Muscle of leg (tissue), 16 donors: ENCODE measurements at places on chromosomes 12 and 14. TPM values are rescaled to one million over a fixed set of nuclear protein-coding genes. Genes with fewer than 3 reads are reported as not detected.

- H3K4me1 ChIP-seq: no peaks in the 10 kb centered on the region
- no peak overlapping the region for H3K4me3 ChIP-seq
- no peak overlapping the region for H3K27ac ChIP-seq
- no peaks in the 10 kb centered on the region for H3K36me3 ChIP-seq
Observed at GRCh38 chr14:62162998-62163589, 400.9 kb downstream of the SNAPC1 start.

DNA sequence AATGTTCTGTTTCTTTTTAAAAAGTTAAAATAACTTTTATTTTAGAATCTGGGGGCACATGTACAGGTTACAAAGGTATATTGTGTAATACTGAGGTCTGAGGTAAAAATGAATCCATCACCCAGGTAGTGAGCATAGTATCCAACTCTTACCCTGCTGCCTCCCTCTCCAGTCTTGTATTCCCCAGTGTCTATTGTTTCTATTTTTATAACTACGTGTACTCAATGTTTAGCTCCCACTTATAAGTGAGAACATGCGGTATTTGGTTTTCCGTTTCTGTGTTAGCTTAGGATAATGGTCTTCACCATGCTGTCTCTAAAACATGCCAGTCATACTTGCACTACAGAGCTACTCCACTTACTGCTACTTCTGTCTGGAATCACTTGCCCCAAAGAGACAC, 8.4 kb downstream of the FBXO33 start:
- no peak overlapping the region for H3K4me3 ChIP-seq
- no peaks in the 10 kb centered on the region for H3K36me3 ChIP-seq
- H3K4me1 ChIP-seq: peaks cover 3% of the 10 kb centered on the region

DNA sequence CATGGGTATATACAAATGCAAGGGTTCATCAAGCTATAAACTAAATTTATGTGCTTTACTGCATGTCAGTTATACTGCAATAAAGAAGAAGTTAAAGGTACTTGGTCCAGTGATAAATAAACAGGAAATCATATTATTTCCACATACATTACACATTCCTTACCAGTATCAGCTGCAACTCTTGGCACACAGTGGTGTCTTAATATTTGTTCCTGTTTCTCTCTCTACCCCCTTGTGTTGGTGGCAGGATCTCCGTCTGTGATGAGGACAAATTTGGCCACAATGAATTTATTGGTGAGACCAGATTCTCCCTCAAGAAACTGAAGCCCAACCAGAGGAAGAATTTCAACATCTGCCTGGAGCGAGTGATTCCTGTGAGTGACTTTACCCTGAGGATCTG, 19.2 kb upstream of the OAS1 start:
- no peaks in the 10 kb centered on the region for H3K36me3 ChIP-seq
- DNase-seq: no peak
- no peak overlapping the region for H3K27ac ChIP-seq
- H3K4me3 ChIP-seq: no peak overlapping the region
- peaks cover 2% of the 10 kb centered on the region for H3K27me3 ChIP-seq
- H3K4me1 ChIP-seq: peaks cover 6% of the 10 kb centered on the region

DNA sequence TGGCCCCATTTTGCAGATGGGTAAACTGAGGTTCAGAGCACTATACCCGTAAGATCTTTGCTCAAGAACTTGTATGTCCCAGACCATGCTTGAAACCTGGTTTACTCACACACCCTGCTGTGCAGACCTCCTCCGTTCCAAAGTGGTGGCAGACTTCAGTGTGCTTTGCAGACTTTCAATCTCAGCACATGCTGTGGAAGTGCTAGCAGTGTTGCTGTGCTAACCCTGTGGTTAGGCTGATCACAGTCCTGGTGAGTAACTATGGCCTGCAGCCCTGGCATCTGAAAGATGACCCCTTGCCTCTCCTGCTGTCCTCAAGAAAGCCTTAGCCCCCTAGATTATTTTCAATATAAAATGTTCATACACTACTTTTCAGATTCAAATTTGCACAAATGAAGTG, 450.6 kb downstream of the DPF3 start:
- H3K4me1 ChIP-seq: no peaks in the 10 kb centered on the region
- H3K27me3 ChIP-seq: no peaks in the 10 kb centered on the region
- no peak overlapping the region for H3K27ac ChIP-seq
- H3K36me3 ChIP-seq: no peaks in the 10 kb centered on the region
- DNase-seq: no peak
- H3K4me3 ChIP-seq: no peak overlapping the region

DNA sequence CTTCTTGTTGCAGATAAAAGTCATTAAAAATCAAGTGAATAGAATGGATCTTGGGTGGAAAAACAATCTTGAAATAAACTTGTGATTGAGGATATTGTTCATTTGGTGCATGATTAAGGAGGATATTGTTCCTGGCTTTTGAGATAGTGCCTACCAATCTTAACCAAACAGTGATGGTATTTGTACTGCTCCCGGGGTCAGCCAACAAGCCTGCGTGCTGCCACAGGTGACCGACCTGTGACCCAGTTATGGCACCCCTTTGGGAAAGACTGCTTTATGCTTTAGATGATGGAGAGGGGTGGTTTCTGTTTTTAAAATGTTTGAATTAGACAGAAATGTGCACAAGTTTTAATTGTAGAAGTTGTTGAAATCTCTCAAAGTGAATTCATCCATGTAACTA, 41.6 kb downstream of the SUDS3 start:
- H3K4me3 ChIP-seq: no peak overlapping the region
- no peak overlapping the region for H3K27ac ChIP-seq
- no peaks in the 10 kb centered on the region for H3K4me1 ChIP-seq
- H3K36me3 ChIP-seq: peaks cover 31% of the 10 kb centered on the region
- H3K27me3 ChIP-seq: no peaks in the 10 kb centered on the region

DNA sequence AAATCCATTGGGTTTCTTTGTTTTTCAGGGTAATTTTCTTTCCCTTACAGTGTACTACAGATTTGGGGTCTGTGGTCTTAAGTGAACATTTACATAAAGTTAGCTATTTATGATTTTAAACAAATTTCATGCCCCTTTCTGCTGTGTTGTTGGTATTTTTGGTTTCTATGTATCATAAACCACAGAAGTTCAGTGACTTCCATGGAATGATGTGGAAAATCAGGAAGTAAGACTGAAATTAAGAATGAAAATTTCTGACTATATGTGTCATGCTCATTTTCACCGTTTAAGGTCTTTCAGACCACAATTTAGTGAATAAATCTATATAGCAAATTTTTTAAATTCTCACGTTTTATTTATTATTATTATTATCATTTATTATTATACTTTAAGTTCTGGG, 31.7 kb downstream of the ETV6 start:
- H3K36me3 ChIP-seq: no peaks in the 10 kb centered on the region
- no peak overlapping the region for H3K4me3 ChIP-seq
- no peaks in the 10 kb centered on the region for H3K4me1 ChIP-seq
- H3K27me3 ChIP-seq: no peaks in the 10 kb centered on the region
- no peak for DNase-seq

GRCh38 chr14:68506645-68507419, 286.0 kb downstream of the ZFP36L1 start:
- peaks cover 79% of the 10 kb centered on the region for H3K4me1 ChIP-seq
- DNase-seq: no peak
- no peaks in the 10 kb centered on the region for H3K36me3 ChIP-seq
- H3K27ac ChIP-seq: peak overlapping the region; percentile 92
- H3K4me3 ChIP-seq: no peak overlapping the region
- no peaks in the 10 kb centered on the region for H3K27me3 ChIP-seq

GRCh38 chr12:129332286-129332685, 479.0 kb downstream of the GLT1D1 start:
- no peak for DNase-seq
- H3K27ac ChIP-seq: no peak overlapping the region
- no peaks in the 10 kb centered on the region for H3K27me3 ChIP-seq
- H3K4me1 ChIP-seq: no peaks in the 10 kb centered on the region
- H3K36me3 ChIP-seq: no peaks in the 10 kb centered on the region
- no peak overlapping the region for H3K4me3 ChIP-seq

LHX5 gene
- total RNA-seq: not detected

DNA sequence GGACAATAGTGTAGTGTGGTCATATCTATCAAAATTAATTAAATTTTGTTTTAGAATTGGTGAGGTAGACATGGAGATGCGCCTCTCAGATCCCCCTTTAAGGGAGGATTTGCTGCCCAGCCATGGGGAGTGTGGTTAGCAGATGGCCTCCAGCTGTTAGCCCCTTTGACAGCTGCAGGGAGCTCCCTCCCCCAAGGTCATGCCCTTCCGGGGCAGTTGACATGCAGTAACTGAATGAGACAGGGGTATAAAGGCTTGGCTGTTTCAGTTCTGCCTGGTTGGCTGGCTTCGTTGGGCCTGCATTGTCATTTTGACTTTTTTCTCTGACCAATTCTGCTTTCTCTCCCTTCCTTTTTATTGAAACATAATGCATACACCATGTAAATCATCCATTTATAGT, 291.5 kb upstream of the SRRM4 start:
- no peaks in the 10 kb centered on the region for H3K27me3 ChIP-seq
- H3K36me3 ChIP-seq: no peaks in the 10 kb centered on the region
- H3K4me3 ChIP-seq: no peak overlapping the region

DNA sequence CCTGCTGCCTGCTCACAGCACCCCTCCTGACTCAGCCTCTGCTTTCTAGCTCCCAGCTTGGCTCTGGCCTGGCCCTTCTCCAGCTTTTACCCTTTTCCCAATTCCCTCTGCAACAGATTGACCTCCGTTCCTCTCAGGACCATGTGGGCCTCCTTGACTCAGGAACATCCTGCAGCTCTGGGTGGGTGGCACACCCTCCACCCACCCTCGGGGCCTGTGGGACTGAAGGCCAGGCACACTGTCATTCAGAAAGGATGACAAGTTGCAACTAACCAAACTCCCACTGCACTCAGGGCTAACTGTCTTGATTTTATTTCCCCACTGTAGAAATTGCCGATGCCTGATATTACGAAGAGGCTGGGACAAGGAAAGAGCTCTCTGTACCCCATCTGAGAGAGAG, 59.4 kb downstream of the HELB start:
- H3K36me3 ChIP-seq: no peaks in the 10 kb centered on the region
- no peak overlapping the region for H3K4me3 ChIP-seq
- DNase-seq: no peak
- H3K27me3 ChIP-seq: no peaks in the 10 kb centered on the region
- no peak overlapping the region for H3K27ac ChIP-seq

- H3K36me3 ChIP-seq: no peaks in the 10 kb centered on the region
- no peak for DNase-seq
- no peaks in the 10 kb centered on the region for H3K27me3 ChIP-seq
- no peak overlapping the region for H3K4me3 ChIP-seq
- no peak overlapping the region for H3K27ac ChIP-seq
- H3K4me1 ChIP-seq: no peaks in the 10 kb centered on the region
Observed at GRCh38 chr12:28096649-28097048, 93.6 kb upstream of the CCDC91 start.

KRT2 gene
- total RNA-seq: not detected

- no peak for DNase-seq
- peaks cover 70% of the 10 kb centered on the region for H3K4me1 ChIP-seq
- peaks cover 45% of the 10 kb centered on the region for H3K36me3 ChIP-seq
- H3K27me3 ChIP-seq: no peaks in the 10 kb centered on the region
- H3K27ac ChIP-seq: no peak overlapping the region
Observed at GRCh38 chr14:93952829-93953228, 23.5 kb downstream of the ASB2 start.

GRCh38 chr14:20848955-20849570, 42.1 kb upstream of the RNASE3 start:
- H3K36me3 ChIP-seq: no peaks in the 10 kb centered on the region
- no peak overlapping the region for H3K4me3 ChIP-seq
- H3K27ac ChIP-seq: no peak overlapping the region
- DNase-seq: no peak
- no peaks in the 10 kb centered on the region for H3K27me3 ChIP-seq

GRCh38 chr12:106747973-106748436, 26.5 kb upstream of the RIC8B start:
- no peaks in the 10 kb centered on the region for H3K36me3 ChIP-seq
- H3K4me1 ChIP-seq: no peaks in the 10 kb centered on the region
- DNase-seq: no peak

- peak overlapping the region; percentile 94 for H3K27ac ChIP-seq
- no peak overlapping the region for H3K4me3 ChIP-seq
- DNase-seq: peak; percentile 87
Observed at GRCh38 chr12:57869298-57869926, 22.9 kb upstream of the CTDSP2 start.

DNA sequence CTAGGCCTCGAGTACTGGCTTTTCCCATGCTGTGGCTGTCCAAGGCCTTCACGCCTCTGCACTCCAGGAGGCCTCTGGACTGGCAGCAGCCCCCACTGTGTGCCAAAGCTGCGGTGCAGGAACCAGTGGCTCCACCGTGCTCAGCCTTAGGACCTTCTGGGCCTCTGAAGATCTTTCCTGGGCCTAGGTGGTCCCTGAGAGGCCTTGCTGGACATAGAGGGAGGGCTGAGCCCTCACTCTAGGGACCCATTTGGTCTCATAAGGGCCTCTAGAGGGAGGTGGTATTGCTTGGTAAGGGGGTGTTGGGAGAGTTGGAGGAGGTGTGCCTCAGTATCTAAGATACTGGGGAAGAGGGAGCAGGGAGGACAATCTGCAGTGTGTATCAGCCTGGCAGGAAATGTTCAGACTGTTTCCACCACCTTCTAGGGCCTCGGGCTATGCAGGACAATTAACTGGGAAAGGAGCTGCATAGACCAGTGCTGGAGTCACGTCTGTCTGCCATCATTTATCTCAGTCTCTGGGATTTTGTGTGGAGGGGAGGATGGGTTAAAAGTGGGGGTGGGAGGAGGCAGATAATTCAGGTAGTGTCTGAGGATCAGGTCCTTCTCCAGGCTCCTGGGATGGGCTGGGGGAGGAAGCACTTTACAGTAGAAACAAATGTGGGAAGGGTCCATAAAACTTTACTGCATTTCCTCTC, 2.9 kb downstream of the HOXC5 start:
- H3K27ac ChIP-seq: no peak overlapping the region
- H3K4me3 ChIP-seq: no peak overlapping the region
- peaks cover 18% of the 10 kb centered on the region for H3K36me3 ChIP-seq
- peak; percentile 19 for DNase-seq
- H3K4me1 ChIP-seq: peaks cover 93% of the 10 kb centered on the region
- H3K27me3 ChIP-seq: peaks cover 53% of the 10 kb centered on the region

CLEC2A gene
- total RNA-seq: not detected

DNA sequence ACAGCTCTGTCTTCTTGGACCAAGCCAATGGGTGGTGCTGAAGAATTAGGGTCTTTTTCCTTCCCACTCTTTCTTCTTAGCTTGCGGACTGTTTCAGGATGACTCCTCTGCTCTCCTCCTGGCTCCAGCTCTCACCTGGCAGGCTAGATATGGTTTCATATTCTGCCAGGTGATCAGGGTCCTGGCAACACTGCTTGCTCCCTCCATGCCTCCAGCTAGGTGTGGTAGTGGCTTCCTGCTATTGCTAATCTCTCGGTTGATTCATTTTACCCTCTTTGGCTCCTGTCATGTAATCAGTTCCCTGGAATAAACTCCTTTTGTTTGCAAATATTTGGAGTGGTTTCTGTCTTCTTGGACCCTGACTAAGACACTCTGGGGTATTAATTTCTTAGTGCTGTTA, 4.3 kb upstream of the GZMH start:
- H3K27ac ChIP-seq: no peak overlapping the region
- no peaks in the 10 kb centered on the region for H3K27me3 ChIP-seq
- no peak for DNase-seq
- no peaks in the 10 kb centered on the region for H3K4me1 ChIP-seq

- H3K4me3 ChIP-seq: no peak overlapping the region
- no peaks in the 10 kb centered on the region for H3K36me3 ChIP-seq
Observed at GRCh38 chr12:16324772-16325171, 22.7 kb upstream of the MGST1 start.

- no peak overlapping the region for H3K4me3 ChIP-seq
- H3K4me1 ChIP-seq: peaks cover 51% of the 10 kb centered on the region
- no peak overlapping the region for H3K27ac ChIP-seq
- DNase-seq: no peak
Observed at GRCh38 chr12:57731411-57732080, 7.0 kb downstream of the AGAP2 start.
